Adrenal gland (tissue), 19 donors: ENCODE measurements at places on chromosomes 3 and 15. TPM values are rescaled to one million over a fixed set of nuclear protein-coding genes. Genes with fewer than 3 reads are reported as not detected.

The CCR9 gene
- total RNA-seq = not detected

GRCh38 chr3:129398803-129399144, 29.7 kb downstream of the EFCAB12 start:
- peak; percentile 27 for DNase-seq

The ABI3BP gene
- 3.4 TPM for total RNA-seq

DNA sequence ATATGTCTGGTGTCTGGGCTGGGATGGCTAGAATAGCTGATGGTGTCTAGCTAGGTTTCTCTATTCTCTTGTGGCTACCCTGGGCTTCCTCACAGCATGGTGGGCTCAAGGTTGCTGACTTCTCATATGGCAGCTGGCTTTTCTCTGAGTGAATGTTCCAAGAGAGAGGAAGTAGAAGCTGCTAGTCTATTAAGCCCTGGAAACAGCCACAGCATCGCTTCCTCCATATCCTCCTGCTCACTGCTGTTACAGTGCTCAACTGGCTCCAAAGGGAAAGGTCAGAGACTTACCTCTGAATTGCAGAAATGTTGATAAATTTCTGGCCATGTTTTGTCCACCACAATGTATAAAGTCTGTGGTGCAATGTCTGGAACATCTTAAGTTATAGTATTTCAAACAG, 299.9 kb upstream of the ADAMTS9 start:
- no peak for DNase-seq

- DNase-seq = no peak
Measured at GRCh38 chr15:95825208-95825607, 505.3 kb upstream of the NR2F2 start.

- DNase-seq = no peak
Measured at GRCh38 chr15:35514759-35515158, 31.2 kb downstream of the DPH6 start.

DNA sequence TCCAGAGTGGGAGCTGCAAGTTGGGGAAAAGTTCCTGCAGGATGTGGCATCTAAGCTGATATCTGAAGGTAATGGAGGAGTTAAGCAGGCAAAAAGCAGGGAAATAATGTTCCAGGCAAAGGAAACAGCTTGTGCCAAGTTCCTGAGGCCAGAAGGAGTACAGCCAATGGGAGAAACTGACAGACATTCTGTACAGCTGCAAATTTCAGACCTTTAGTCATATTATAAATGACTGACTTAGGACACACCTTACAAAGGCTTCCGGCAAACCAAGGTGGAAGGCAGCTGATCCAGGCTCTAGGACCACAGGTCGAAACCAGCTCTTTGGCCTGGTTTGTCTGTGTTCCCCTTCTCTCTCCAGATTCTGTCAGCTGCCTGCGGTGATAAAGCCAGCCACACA, 9.3 kb downstream of the WWTR1 start:
- no peak for DNase-seq

DNA sequence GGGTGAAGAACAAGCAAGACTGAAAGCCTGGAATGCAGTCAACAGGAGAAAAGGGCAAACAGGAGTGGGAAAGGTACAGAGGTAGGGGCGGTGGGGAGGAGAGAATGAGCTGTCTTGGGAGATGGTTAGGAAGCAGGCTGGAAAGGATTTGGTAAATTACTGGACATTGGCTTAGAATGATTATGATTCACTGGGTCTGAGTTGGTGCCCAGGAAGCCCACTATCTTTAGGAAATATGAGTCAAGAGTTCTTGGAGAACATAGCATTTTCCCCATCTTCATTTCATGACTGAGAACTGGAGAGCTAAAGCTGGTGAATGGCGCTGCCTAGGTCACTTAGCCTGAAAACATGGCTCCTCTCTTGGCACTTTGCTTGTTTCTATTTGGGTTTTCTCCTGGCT, 74.7 kb upstream of the C3orf80 start:
- DNase-seq = no peak

DNA sequence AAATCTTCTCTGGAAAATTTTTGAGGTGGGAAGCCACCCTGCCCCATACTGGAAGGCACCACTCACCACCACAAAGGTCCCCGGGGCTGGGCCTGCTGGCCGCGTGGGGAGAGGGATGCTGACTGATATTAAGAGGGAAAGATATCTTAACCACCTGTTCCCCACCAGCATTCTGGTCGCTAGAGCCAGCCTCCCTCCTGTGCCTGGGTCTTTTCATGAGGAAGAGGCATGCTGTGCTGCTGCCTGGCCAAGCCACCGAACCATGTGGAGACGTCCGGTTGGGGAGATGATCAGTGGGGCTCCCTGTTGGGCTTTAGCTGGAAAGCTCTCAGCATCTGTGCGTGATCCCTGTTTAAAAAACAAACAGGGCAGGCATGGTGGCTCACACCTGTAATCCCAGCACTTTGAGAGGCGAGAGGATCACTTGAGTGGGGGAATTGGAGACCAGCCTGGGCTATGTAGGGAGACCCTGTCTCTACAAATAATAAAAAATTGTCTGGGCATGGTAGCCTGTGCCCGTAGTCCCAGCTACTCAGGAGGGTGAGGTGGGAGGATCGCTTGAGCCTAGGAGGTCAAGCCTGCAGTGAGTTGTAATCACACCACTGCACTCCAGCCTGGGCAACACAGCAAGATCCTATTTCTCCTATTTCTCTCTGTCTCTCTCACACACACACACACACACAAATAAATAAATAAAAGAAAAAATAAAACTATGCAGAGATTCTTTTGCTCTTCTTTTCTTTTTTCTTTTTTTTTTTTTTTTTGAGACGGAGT, 1.0 kb downstream of the KLHL18 start:
- DNase-seq = peak; percentile 22

The PEX5L gene
- 0.92 TPM for total RNA-seq

- DNase-seq = no peak
Measured at GRCh38 chr15:74551714-74552113, 10.7 kb downstream of the ARID3B start.
